ENCODE measurements at places on chromosomes 1 and 21. TPM values are rescaled to one million over a fixed set of nuclear protein-coding genes. Genes with fewer than 3 reads are reported as not detected.

DNA sequence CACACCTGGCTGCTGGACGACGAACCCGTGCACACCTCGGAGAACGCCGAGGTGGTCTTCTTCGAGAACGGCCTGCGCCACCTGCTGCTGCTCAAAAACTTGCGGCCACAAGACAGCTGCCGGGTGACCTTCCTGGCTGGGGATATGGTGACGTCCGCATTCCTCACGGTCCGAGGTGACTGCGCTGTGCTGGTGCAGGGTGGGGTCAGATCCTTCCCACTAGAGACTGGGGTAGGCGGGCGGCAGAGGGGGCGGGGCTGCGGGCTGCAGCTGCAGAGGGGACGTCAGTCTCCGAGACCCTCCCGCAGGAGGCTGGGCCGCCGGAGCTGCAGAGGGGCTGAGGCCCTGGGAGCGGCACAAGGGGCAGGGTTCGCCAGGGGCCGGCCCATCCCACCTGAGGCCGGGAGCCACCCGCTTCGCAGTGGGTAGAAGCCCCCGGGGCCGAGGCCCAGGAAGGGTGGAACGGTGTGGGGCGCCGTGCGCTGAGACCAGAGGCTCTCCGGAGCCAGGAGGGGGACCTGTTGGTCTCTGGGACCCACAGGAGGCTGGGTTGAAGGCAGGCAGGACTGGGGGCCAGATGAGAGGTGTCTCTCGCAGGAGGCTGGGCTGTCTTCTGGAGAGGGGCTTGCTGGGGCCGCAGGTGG lies 90.6 kb downstream of the TRIM11 start:
- H3K4me3 ChIP-seq = no peak overlapping the region
- no peak for DNase-seq
- no peak overlapping the region for H3K27ac ChIP-seq
- H3K27me3 ChIP-seq = no peaks in the 10 kb centered on the region

DNA sequence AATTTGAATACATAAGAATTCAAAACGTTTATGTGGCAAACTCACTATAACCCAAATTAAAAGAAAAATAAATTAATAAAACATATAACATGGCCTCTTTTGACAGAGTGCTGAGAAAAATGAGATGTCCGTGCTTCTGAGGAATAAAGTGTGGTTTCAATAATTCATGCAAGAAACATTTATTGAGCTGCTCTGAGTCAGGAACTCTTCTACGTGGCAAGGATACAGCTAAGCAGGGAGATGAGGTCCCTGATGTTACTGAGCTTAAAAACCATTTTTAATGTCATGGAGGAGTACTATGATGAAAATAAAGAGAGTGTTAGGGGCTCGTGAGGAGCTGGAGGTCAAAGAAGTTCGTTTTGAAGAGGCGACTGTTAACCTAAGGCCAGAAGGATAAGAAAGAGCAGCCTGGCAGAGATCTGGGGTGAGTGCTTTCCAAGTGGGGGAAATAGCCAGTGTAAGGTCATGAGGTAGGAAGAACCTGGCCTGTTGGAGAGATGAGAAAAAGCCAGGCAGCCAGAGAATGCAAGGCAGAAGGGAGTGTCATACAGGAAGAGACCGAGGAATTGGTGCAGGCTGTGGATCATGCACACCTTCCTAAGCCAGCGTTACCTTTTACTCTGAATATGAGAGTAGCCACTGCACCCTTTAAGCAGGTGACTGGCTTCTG lies 182.2 kb upstream of the DUSP10 start:
- DNase-seq = no peak
- H3K36me3 ChIP-seq = no peaks in the 10 kb centered on the region
- no peaks in the 10 kb centered on the region for H3K27me3 ChIP-seq
- no peak overlapping the region for H3K4me3 ChIP-seq
- no peak overlapping the region for H3K27ac ChIP-seq

DNA sequence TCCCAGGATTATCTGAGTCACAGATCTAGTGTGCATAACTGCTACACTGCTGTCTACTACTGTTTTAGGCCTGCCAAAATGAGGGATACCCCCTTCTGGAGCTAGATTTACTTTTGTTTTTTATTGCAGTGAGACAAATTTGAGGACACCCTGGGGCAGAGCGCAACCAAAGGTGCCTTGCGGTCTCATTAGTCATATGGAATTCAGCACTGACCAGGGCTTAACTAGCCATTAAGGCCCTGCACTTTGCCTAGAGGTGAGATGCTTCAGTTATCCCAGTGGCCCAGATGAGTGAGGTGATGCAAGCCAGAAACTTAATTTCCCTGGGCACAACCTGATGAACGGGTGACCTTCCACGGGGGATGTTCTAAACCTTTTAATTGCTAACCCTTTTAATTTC lies 998 bp upstream of the SPAG17 start:
- no peak overlapping the region for H3K27ac ChIP-seq
- no peak overlapping the region for H3K4me3 ChIP-seq
- peaks cover 7% of the 10 kb centered on the region for H3K4me1 ChIP-seq
- H3K27me3 ChIP-seq = no peaks in the 10 kb centered on the region

DNA sequence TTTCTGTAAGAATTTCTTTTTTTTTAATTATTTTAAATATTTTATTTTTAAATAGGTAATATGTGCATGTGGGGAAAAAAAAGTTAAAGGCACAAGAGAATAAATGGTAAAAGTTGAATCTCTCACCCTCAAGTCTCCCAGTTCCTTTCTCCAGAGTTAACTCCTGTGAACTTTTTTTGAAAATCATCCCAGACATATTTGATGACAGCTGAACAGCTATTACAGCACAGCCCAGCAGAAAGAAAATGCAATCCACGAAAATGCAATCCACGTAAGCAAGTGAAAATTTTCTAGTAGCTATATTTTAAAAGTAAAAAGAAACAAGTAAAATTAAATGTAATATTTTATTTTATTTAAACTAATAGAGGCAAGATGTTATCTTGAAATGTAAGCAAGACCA lies 310.0 kb upstream of the RUNX1 start:
- H3K36me3 ChIP-seq = no peaks in the 10 kb centered on the region
- no peak overlapping the region for H3K4me3 ChIP-seq
- no peak overlapping the region for H3K27ac ChIP-seq
- DNase-seq = no peak
- no peaks in the 10 kb centered on the region for H3K4me1 ChIP-seq

GRCh38 chr1:165633614-165634013 lies 2.6 kb downstream of the MGST3 start:
- no peak overlapping the region for H3K4me3 ChIP-seq
- H3K4me1 ChIP-seq = peaks cover 62% of the 10 kb centered on the region

GRCh38 chr1:237112663-237113062 lies 70.7 kb downstream of the RYR2 start:
- H3K4me3 ChIP-seq = no peak overlapping the region
- no peak overlapping the region for H3K27ac ChIP-seq
- no peak for DNase-seq
- no peaks in the 10 kb centered on the region for H3K36me3 ChIP-seq
- no peaks in the 10 kb centered on the region for H3K27me3 ChIP-seq

- no peak for DNase-seq
- peaks cover 25% of the 10 kb centered on the region for H3K4me1 ChIP-seq
- H3K4me3 ChIP-seq = no peak overlapping the region
- H3K36me3 ChIP-seq = no peaks in the 10 kb centered on the region
- peak overlapping the region; percentile 87 for H3K27ac ChIP-seq
These were observed 60.8 kb downstream of the DHRS3 start for GRCh38 chr1:12556957-12557935.

DNA sequence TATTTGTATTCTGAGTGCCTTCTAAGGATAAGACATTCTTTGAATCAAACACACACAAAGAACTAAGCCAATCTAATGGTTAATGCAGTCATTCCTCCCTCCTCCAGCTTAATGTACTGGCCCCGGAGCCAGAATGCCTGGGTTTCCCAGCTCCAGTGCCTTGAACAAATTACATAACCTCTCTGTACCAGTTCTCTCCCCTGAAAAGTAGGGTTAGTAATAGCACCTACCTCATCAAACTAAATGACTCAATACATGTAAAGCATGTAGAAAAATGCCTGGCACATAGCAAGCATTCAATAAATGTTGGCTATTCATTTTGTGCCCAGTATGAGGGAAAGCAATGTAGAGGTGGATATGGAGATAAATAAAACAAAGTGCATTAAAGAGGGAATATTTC lies 14.0 kb downstream of the C1orf52 start:
- H3K27ac ChIP-seq = no peak overlapping the region
- no peaks in the 10 kb centered on the region for H3K36me3 ChIP-seq
- peaks cover 11% of the 10 kb centered on the region for H3K4me1 ChIP-seq

- DNase-seq = no peak
- no peaks in the 10 kb centered on the region for H3K27me3 ChIP-seq
- no peak overlapping the region for H3K4me3 ChIP-seq
- no peaks in the 10 kb centered on the region for H3K36me3 ChIP-seq
- peaks cover 59% of the 10 kb centered on the region for H3K4me1 ChIP-seq
These were observed 11.5 kb upstream of the COL8A2 start for GRCh38 chr1:36136535-36136934.

GRCh38 chr1:38512789-38513188 lies 346.8 kb downstream of the RRAGC start:
- no peak overlapping the region for H3K27ac ChIP-seq
- no peak for DNase-seq
- no peaks in the 10 kb centered on the region for H3K36me3 ChIP-seq
- H3K4me1 ChIP-seq = peaks cover 12% of the 10 kb centered on the region
- H3K4me3 ChIP-seq = no peak overlapping the region

GRCh38 chr1:70504176-70504820 lies 93.2 kb downstream of the CTH start:
- H3K27ac ChIP-seq = no peak overlapping the region
- H3K36me3 ChIP-seq = no peaks in the 10 kb centered on the region
- no peak overlapping the region for H3K4me3 ChIP-seq
- DNase-seq = no peak
- H3K4me1 ChIP-seq = no peaks in the 10 kb centered on the region

DNA sequence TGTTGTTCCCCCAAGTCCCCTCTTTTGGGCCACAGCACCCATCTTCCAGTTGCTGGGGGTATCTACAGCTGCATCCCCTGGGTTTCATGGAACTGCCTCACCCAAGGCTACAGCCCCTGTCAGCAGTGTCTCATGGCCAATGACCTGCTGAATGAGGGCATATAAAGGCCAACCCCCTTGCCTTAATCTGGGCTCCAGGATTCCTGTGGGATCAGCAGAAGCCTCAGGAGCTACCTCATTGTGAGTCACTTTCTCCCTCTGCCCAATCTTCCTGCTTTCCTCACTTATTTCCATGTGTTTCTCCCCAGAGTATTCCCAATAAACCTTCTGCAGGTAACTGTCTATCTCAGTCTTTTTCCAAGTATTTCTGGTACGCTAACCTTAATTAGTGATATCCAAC lies 37.3 kb upstream of the SYT14 start:
- H3K27me3 ChIP-seq = no peaks in the 10 kb centered on the region
- H3K4me3 ChIP-seq = no peak overlapping the region
- no peaks in the 10 kb centered on the region for H3K36me3 ChIP-seq
- DNase-seq = no peak
- H3K4me1 ChIP-seq = no peaks in the 10 kb centered on the region
- H3K27ac ChIP-seq = no peak overlapping the region

DNA sequence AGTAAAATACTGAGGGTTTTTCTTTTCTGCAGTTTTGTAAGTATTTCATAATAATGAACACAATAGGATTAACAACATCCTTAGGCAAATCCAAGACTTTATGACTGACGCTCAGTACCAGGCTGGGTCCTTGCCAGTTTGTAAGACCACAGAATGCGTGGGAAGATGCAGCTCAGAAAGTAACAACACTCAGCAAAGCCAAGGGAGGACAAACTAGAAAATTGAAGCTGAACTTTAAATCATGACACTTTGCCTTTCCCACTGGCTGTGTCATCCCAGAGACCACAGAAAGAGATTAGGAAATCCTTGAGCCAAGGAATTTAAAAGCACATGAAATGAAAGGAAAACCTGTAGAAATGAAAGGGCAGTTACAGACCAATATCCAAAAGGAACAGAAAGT lies 426.3 kb upstream of the CHRM3 start:
- H3K27ac ChIP-seq = no peak overlapping the region
- DNase-seq = no peak
- H3K4me1 ChIP-seq = no peaks in the 10 kb centered on the region

DNA sequence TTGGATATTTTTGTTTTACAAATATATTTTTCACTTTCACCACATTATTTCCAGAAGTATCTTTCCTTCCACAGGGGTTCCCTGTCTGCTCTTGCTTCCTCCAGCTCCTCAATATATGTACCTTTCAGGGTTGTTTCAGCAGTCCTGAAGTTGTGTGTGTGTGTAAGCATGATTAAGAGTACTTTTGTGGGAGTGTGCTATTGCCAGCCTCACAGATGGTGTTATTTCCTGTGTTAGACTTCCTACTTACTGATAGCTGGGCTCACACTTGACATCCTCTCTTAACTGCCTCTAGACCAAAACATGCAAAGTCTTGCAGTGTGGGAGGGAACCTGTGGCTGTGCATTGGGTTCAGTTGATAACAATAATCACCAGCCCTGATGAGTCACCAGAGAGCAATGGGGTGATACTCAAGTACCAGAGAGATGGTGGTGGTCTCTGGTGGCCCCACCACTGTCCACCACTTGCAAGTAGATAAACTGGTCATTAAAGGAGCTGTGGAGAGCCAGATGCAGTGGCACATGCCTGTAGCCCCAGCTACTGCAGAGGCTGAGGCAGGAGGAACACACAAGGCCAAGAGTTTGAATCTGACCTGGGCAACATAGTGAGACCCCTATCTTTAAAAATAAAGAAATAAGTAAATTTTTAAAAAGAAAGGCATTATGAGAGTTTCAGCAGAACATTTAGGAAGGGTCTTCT lies 126.7 kb downstream of the NR5A2 start:
- H3K4me1 ChIP-seq = no peaks in the 10 kb centered on the region
- DNase-seq = no peak
- H3K27ac ChIP-seq = no peak overlapping the region

- peaks cover 32% of the 10 kb centered on the region for H3K4me1 ChIP-seq
- H3K27me3 ChIP-seq = no peaks in the 10 kb centered on the region
- no peaks in the 10 kb centered on the region for H3K36me3 ChIP-seq
- H3K27ac ChIP-seq = no peak overlapping the region
- DNase-seq = no peak
These were observed 118.1 kb downstream of the SPSB1 start for GRCh38 chr1:9410737-9411297.

DNA sequence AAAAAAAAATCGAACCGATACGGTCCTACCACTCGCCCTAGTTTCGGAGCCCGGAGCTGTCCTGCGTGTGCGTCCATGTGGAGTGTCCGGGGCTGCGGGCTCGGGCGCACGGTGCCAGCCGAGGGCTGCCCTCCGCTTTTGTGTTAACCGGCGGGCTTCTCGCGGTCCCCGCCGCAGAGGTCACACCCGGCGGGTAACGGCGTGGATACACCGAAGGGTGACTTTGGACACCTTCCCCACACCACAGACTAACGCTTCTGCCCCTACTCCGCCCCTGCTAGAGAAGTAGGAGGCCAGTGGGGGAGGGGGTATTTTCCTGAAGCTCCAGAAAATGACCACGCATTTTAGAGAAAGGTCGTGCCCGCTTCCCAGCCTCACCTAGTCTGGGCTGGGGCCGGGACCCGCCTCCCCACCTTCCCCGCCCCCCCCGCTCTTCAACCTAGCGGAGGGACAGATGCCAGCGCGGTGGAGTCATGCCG lies 609 bp upstream of the ATF3 start:
- H3K27me3 ChIP-seq = no peaks in the 10 kb centered on the region
- H3K4me3 ChIP-seq = peak overlapping the region; percentile 82

Gene ODF2L
- total RNA-seq = 40.5 TPM

Gene SAMD11
- 33.9 TPM for total RNA-seq

Gene FCGR1A
- total RNA-seq = 4.4 TPM

Gene ACTL8
- not detected for total RNA-seq

Gene KRTAP12-4
- total RNA-seq = not detected

Gene ETNK2
- total RNA-seq = 30.9 TPM

Gene CRNN
- total RNA-seq = 349 TPM
